Putamen (tissue), 1 donor: ENCODE measurements at places on chromosomes 5 and 9.

GRCh38 chr9:3049636-3050035 is 205.7 kb upstream of the PUM3 start:
- no peak for DNase-seq

DNA sequence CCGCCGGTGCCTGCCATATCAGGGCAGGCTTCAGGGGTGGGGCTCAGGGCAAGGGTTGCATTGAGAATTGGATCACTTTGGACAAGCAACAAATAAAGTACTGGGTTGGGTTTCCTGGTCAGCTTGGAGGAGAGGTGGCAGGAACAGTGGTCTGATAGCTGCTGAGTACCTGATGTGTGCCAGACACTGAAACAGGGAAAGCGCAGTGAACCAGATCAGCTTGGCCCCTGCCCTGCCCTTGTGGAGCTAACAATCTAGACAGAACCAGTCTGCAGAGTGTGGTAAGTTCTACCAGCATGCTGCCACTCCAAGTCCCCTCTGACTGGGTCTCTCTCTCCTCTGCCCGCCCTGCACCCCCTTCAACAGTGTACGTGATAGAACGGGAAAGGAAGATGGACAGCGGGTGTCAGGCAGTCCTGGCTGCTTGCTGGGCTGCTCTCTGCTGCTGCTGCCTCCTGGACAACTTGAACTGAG is 53.4 kb downstream of the CYSTM1 start:
- no peak for DNase-seq

GRCh38 chr9:108845507-108845906 is 10.3 kb downstream of the ACTL7B start:
- DNase-seq: no peak

GRCh38 chr5:81427566-81427965 is 33.6 kb upstream of the ACOT12 start:
- DNase-seq: no peak

GRCh38 chr9:36423206-36423605 is 23.1 kb upstream of the RNF38 start:
- DNase-seq: peak; percentile 84

DNA sequence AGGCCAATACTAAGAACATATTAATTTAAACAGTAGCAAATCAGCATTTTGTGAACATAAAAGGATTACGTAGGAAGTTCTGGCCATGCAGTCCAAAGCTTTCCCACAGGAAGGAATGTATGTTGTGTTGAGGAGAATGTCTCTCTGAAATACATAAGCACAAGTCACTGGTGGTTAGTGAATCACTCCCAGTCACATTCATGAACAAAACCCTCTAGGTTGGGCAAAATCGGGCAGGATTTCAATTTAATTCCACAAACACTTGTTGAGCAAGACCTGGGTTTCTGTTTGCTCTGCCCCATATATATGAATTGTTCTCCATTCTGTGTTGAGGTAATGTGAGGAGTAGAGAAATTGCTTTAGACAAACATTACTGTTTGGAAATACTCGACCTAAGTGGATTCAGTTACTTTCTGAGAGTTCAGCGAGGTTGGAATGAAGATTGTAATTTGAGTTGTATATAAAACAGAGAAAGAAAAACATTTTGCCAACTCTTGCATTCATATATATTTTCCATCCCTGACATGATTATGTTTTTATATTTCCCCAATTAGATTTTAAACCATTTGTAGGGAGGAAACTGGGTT is 127.6 kb upstream of the RPS23 start:
- DNase-seq: no peak
